Astrocyte (in vitro differentiated cells and primary cell): ENCODE measurements at places on chromosomes 1 and 21.

DNA sequence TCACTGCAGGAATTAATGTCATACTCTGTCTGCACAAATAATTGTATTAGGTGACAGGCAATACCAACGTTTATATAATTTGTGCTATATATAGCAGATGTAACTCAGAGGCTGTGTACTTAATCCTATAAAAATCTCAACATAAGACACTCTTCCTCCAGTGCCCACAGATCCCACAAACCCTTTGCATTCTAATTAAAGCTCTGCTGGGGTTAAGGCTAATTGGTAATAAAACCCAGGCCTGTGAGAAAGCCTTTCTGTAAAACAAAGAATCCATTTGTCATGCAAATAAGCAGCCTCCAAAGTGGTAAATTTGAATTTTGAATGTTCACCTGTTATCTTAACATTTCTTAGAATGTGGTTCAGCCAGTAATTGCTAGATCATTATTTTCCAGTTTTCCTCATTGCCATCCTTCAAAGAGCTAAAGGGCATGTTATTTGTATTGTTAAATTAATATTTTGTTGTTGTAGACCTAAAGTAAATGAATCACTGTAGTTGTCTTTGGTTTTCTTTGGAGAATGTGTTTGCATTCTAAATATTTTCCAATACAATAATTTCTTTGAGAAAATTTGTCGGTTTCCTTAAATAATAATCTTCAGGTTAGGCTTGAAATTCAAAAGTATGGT, 46.3 kb upstream of the PRDX6 start:
- DNase-seq: no peak

GRCh38 chr1:78114034-78114956, 68.5 kb downstream of the GIPC2 start:
- peak; percentile 56 for DNase-seq

DNA sequence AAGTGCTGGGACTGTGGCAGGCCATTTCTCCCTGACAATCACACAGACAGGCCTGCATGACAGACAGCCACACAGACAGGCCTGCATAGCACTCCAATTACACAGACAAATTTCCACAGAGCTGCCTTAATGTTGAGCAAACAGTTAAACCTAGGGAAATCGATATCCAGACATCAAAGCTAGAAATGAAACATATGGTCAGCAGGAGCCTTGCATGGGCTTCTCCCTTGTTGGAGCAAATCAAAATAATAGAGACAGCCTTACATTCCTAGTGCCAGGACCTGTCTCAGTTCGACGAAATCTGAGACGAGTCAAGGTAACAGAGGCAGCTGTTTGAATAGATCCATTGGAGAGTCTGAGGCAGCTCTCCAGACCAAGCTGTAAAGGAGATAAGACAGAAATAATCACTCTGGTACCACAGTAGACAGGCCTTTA, 42.4 kb downstream of the OLFML3 start:
- DNase-seq: no peak

GRCh38 chr1:150477320-150477719, 9.9 kb upstream of the TARS2 start:
- no peak for DNase-seq

- DNase-seq: no peak
These were observed 21.3 kb downstream of the SOAT1 start for GRCh38 chr1:179314928-179315327.

GRCh38 chr1:179058487-179059483, 23.1 kb upstream of the TOR3A start:
- DNase-seq: peak; percentile 55

DNA sequence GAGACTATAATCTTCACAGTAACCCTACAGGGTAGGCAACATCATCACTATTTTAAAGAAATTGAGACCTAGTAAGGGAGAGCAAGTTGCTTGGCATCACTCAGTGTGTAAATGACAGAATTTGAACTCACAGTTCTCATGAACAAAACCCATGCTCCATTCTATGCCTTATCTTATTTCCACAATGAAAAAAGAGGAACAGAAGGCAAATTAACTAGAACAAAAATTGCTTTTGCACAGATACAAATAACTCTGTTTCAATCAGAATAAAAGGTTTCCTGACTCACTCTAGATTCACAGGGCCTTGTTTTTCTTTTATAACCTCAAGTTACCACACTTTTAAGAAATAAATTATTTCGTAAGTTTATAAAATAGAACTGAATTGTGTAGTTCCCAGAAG, 90.1 kb downstream of the UCHL5 start:
- no peak for DNase-seq

- DNase-seq: peak; percentile 8
These were observed 540 bp downstream of the CD55 start for GRCh38 chr1:207321790-207322645.

- DNase-seq: peak; percentile 16
These were observed 420.6 kb upstream of the DEPDC1 start for GRCh38 chr1:68917456-68917855.

DNA sequence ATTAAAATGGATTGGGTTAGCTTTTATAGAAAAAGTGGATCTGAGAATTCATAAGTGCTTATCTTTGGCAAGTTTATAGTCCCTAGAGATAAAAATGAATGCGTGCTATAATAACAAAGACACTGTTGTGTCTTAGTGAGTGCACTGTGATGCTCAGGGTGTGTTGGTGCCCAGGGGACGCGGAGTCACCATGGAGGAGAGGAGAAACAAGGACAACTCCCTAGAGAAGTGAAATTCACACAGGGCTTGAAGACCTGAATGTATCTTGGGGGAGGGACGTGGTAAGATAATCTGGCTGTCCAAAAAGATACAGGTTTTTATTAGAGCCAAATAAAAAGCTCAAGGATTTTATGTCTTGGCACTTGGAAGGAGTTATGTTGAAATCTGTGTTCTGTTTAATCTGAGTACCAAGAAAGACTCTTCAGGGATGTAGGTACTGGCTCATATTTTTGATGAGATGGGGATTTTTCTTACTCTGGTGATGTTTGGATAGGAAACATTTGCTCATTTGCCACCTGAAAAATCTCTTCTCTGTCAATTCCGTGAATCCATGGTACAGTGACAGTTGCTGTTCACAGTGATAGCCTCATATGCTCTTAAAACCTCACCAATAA, 9.6 kb downstream of the SMYD2 start:
- DNase-seq: no peak

- DNase-seq: peak; percentile 76
These were observed 17.6 kb upstream of the CCT8 start for GRCh38 chr21:29091033-29091432.

GRCh38 chr1:166920561-166921475, 44.8 kb upstream of the TADA1 start:
- DNase-seq: no peak

- peak; percentile 73 for DNase-seq
These were observed 26.4 kb upstream of the CLIC6 start for GRCh38 chr21:34642211-34643075.

DNA sequence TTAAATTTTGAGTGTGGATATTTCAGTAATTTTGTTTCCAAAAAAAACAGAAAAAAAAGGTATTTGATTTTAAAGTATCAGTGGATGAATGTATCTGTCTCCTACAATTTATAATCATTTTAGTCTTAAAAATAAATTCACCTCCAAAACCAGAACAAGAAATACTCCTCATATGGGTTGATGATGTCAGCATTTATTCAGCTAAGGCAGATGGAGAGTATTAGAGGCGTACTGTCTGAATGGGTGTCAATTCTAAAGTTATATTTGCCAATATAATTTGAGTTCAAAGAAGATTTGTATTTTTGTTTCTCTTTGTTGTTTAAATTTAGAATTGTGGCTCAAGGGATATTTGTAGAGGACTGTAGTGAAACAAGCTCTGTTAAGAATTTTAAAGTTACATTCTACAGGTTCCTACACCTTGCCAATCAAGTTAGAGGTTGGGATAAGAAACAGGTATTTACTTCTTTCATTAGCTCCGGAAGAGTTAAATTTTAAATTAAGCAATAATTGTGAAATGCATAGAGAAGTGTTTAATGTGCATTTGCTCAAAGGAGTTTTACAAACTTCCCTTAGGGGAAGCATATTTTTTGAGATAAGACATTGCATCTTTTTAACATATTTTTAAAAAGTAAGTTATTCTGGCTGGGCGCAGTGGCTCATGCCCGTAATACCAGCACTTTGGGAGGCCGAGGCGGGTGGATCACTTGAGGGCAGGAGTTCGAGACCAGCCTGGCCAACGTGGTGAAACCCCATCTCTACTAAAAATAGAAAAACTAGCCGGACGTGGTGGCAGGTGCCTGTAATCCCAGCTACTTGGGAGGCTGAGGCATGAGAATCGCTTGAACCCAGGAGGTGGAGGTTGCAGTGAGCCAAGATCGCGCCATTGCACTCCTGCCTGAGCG, 1.2 kb downstream of the PLA2G4A start:
- DNase-seq: no peak

DNA sequence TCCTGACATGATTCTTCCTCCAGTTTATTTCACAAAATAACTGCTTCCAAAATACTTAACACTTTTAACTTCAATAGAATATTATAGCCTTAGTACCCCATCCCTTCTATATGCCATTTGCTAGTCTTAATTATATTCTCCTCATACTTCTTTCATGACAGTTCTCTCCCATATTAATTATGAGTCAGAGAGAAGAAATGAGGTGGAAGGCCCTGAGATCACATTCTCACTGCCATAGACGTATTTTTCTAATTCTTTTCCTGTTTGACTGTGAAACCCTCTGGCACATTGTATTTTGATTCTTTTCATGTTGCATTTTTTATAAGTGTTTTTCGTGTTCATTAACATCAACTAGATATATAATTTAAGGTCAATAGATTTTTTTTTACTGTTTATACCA, 88.4 kb downstream of the GTF2B start:
- peak; percentile 70 for DNase-seq

DNA sequence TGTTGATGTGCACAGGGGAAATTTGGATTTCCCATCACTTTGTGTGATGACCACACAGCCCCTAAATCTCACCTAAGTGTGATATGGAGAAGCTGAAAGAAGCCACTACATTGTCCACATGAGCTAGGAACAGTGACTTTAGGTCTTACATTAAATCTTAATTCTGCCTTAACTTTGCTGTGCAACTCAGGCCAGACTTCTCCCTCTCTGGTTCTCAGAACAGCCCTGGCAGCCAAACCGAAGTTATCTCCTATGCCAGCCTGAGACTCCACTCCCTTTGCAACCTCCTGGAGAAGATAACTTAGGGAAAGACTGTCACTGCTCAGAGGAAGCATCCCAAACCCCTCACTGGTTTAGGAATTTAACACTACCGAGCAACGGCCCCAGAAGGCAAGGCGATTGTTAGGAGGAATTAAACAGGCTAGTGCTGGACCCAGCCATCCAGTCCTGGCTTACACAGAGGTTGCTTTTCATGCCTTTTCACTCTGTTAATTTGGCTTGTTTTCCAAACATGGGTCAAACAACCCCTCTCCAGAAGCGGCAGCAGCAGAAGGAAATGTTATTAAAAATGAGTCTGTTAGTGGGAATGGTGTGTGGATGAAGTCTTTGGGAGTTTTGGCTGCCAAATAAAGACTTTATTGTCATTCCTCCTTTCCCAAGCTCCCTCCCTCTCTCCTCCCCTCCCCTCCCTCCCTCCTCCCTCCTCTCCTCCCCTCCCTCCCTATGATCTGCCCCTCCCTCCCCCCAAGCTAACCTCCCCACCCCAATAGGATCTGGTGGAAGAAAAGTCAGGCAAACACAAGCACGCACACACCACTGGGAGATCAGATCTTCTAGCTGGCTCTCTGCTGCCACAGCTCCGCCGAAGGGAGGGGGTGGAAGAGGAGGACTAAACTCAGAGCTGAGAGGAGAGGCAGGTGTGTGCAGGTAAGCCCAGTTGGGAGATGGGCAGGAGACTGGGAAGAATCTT, at the start of gene PRELP:
Gene PRELP (plus strand): TSS at position 795 of the 970 bp plus-strand sequence. CDS start 7,379 bp downstream, outside the sequence.
- DNase-seq: no peak

- peak; percentile 20 for DNase-seq
These were observed 31.9 kb downstream of the CAPN9 start for GRCh38 chr1:230778916-230779590.

DNA sequence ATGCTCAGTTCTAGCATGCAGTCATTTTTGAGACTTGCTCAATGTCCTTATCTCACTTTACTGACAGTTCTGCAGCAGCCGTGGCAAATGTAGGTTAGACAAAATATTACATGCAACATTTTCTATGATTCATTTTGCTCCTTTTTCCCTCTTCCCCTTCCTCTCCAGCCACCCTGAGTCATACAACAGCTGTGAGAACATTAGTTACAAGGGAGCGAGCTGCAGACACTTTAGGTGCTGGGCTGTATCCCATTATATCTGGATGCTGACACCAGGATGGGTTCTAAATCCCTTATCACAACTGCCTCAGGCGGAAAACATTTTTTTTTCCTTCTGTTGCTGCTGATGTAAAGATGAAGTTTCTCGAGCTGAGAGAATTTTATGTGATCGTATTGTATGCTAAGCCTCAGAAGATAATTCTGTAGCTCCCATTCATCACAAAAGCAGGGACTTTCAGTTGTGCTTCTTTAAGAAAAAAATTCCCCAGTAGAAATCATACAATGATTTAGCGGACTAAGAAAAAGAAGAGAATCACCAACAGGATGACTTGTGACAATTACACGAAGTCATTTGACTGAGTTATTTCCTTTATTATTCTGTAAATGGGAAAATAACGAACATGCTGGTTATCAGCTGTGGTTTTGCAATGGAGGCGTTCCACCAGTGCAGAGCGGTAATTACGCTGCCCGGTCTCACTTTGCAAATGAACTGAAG, 345.0 kb downstream of the DISC1 start:
- DNase-seq: peak; percentile 89

- peak; percentile 95 for DNase-seq
These were observed 50.5 kb upstream of the PPP2R5A start for GRCh38 chr1:212234431-212235395.

GRCh38 chr1:87170157-87170556, 158.5 kb upstream of the LMO4 start:
- peak; percentile 29 for DNase-seq

DNA sequence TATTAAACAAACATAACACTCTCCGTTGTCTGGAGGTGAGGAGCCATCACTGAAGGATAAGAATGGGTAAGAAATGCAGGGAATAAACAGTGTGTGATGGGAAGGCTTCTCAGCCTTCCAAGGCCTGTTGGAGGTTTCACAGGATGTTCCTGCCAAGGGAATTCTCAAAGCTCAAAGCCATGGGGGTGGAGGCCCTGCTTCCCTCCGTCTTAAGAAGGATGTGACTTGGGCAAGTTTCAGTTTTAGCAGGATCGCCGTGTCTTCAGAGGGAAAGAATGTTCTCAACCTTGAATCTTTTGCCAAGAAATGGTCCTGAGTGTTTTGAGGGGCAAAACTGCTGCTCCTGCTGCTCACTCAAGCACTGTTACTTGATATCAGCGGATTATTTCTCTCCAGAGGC, 41.7 kb upstream of the IL20 start:
- peak; percentile 28 for DNase-seq

DNA sequence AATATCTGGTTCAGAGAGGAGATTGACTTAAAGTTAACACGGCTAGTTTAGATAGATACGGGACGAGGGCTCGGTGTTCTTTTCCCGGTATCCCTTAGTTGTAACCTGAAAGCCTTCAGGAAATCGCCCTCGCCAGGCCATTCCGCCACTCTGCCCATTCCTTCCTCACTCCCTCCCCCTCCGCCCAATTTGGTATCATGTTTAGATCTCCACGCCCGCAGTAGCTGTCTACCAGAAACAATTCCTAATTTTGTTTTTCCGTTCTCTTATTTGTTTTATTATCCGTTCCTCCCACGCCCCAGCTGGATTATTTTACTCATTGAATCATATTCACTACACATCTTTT, 685 bp upstream of the VAMP4 start:
- DNase-seq: peak; percentile 36

- DNase-seq: no peak
These were observed at the start of gene FCRL6 for GRCh38 chr1:159802111-159802510. Gene FCRL6 (plus strand): TSS chr1:159802360. CDS start chr1:159802425, 65 bp downstream.
